ENCODE measurements at places on chromosomes 16 and 17. TPM values are rescaled to one million over a fixed set of nuclear protein-coding genes. Genes with fewer than 3 reads are reported as not detected.

- no peaks in the 10 kb centered on the region for H3K36me3 ChIP-seq
- no peaks in the 10 kb centered on the region for H3K27me3 ChIP-seq
- no peak overlapping the region for H3K27ac ChIP-seq
- H3K4me1 ChIP-seq: no peaks in the 10 kb centered on the region
- no peak for DNase-seq
Measured at GRCh38 chr17:39538866-39539265, 68.9 kb downstream of the NEUROD2 start.

GRCh38 chr17:4509401-4509800 lies 10.7 kb downstream of the SPNS2 start:
- no peaks in the 10 kb centered on the region for H3K36me3 ChIP-seq
- DNase-seq: no peak
- no peaks in the 10 kb centered on the region for H3K4me1 ChIP-seq
- no peak overlapping the region for H3K4me3 ChIP-seq

GRCh38 chr16:58533751-58534470 lies 18.6 kb downstream of the SETD6 start:
- no peaks in the 10 kb centered on the region for H3K27me3 ChIP-seq
- H3K4me3 ChIP-seq: no peak overlapping the region
- no peaks in the 10 kb centered on the region for H3K4me1 ChIP-seq
- H3K27ac ChIP-seq: no peak overlapping the region
- H3K36me3 ChIP-seq: peaks cover 35% of the 10 kb centered on the region

DNA sequence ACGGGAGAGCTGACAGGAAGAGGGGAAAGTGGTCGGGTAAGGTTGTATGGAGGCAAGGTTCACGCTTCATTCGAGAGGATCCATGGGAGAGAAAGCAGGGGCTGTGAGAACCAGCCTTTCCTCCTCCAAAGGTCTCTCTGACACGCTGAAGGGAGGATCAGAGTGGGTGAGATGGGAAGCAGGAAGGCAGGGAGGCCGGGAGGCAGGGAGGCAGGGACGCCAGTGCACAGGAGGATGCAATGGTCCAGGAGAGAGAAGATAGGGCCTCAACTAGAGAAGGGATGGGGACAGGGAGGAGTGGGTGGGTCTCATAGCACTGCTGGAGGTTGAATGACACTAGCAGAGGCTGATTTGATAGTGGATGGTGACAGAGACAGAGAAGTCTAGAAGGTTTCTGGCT lies 54.1 kb downstream of the PIMREG start:
- no peak overlapping the region for H3K4me3 ChIP-seq
- no peak for DNase-seq
- H3K27me3 ChIP-seq: no peaks in the 10 kb centered on the region

GRCh38 chr17:78353834-78354233 lies 6.0 kb downstream of the SOCS3 start:
- no peaks in the 10 kb centered on the region for H3K27me3 ChIP-seq
- no peak overlapping the region for H3K27ac ChIP-seq
- peaks cover 62% of the 10 kb centered on the region for H3K4me1 ChIP-seq
- DNase-seq: no peak

DNA sequence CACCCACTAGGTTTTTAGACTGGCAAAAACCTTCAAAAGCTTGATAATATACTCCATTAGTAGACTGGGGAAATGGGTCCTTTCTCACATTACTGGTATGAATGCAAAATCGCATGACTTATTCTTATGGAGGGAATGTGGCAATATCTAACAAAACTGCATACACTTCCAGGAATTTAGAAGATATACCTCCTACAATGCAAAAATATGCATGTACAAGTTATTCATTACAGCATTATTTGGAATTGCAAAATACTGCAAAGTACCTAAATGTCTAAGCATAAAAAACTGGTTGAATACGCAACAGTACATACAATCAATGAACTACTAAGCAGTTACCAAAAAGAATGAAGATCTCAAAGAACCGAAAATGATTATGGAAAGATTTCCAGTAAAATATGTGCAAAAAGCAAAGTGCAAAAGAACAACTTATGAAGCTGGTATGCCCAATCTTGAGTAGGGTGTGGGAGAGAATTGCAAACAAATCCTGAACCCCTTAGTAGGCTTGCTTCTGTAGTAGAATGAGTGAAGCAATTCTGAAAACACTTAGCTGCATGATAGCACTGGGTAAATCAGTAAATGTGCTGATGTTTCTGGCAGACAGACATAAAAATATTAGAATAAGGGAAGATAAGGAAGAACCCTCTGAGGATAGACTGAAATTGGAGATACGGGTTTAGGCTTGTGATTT lies 180.1 kb downstream of the PARN start:
- no peak overlapping the region for H3K4me3 ChIP-seq
- no peaks in the 10 kb centered on the region for H3K27me3 ChIP-seq
- H3K36me3 ChIP-seq: peaks cover 8% of the 10 kb centered on the region

GRCh38 chr16:58198803-58199411 lies 1.0 kb upstream of the CSNK2A2 start:
- no peaks in the 10 kb centered on the region for H3K27me3 ChIP-seq
- H3K4me1 ChIP-seq: peaks cover 13% of the 10 kb centered on the region
- DNase-seq: no peak
- H3K27ac ChIP-seq: no peak overlapping the region

DNA sequence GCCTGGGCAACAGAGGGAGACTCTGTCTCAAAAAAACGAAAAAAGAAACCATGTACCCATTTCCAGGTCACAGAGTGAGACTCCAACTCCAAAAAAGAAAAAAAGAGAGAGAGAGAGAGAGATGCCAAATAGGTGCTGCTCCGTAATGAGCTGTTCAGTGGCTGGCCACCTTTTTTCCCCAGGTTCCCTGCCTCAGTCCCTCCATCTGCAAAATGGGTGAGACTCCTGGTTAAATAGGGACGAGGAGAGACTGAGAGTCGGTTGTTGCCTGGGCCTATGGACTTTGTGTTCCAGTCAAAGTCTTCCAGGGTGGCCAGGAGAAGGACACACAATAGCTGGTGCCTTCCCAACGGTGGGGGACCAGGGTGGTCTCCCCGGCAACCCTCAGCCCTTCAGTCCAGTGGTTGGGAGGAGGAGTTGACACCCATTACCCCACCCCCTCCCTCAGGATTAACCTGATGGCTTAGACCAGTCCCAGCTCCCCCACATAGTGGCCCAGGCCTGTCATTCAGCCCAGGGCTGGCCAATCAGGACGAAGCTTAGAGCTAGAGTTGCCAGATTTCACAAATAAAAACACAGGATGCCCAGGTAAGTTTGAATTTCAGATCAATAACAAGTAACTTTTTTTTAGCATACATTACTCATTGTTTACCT lies 258.2 kb downstream of the PARN start:
- no peak overlapping the region for H3K27ac ChIP-seq
- H3K4me1 ChIP-seq: peaks cover 18% of the 10 kb centered on the region
- DNase-seq: no peak
- H3K27me3 ChIP-seq: no peaks in the 10 kb centered on the region
- H3K36me3 ChIP-seq: no peaks in the 10 kb centered on the region

- H3K4me1 ChIP-seq: peaks cover 20% of the 10 kb centered on the region
- peak overlapping the region; percentile 41 for H3K27ac ChIP-seq
- H3K4me3 ChIP-seq: peak overlapping the region; percentile 89
- no peaks in the 10 kb centered on the region for H3K27me3 ChIP-seq
- H3K36me3 ChIP-seq: peaks cover 22% of the 10 kb centered on the region
- DNase-seq: no peak
Measured at GRCh38 chr17:75269844-75270217, 1.2 kb downstream of the MIF4GD start.

- DNase-seq: no peak
- no peak overlapping the region for H3K4me3 ChIP-seq
- H3K36me3 ChIP-seq: no peaks in the 10 kb centered on the region
- H3K27ac ChIP-seq: no peak overlapping the region
- H3K27me3 ChIP-seq: no peaks in the 10 kb centered on the region
Measured at GRCh38 chr16:3889059-3889458, 8.5 kb upstream of the CREBBP start.

DNA sequence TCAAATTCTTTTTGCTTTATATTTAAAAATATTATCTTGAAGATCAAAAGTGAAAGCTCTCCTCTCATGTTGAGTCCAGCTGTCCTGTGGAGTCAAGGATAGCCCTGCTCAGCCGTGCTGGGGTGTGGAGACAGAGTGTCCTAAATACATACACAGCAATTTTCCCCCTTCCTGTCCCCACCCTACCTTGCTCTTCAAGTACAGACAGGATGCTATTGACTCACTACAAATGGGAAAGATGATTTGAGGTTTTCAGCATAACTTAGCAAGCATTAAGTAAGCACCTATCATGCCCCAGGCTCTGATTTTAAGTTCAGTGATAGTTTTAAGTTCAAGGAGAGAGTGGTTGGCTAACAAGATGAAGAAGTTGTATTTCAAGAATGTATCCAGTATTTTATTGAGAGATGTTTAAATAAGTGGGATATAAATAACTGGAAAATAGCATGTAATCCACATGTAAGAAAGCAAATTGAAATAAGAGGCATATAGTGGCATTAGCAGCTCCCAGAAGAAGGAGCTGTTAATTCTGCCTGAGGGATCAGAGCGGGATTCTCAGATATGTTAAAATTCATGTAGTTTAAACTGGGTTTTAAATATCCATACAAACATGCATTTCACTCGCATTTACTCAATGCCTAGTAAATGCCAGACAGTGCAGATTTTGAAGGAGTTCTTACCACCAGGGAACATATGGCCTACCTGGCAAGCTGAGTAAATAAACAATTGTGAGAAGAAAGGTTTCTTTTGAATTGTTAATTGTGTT lies 183.5 kb upstream of the ANKFN1 start:
- peak; percentile 26 for DNase-seq
- no peak overlapping the region for H3K27ac ChIP-seq
- no peaks in the 10 kb centered on the region for H3K36me3 ChIP-seq
- H3K4me3 ChIP-seq: no peak overlapping the region

GRCh38 chr17:6018788-6019187 lies 51.4 kb upstream of the WSCD1 start:
- H3K4me1 ChIP-seq: no peaks in the 10 kb centered on the region
- no peaks in the 10 kb centered on the region for H3K27me3 ChIP-seq
- no peak for DNase-seq
- no peak overlapping the region for H3K27ac ChIP-seq
- no peak overlapping the region for H3K4me3 ChIP-seq

DNA sequence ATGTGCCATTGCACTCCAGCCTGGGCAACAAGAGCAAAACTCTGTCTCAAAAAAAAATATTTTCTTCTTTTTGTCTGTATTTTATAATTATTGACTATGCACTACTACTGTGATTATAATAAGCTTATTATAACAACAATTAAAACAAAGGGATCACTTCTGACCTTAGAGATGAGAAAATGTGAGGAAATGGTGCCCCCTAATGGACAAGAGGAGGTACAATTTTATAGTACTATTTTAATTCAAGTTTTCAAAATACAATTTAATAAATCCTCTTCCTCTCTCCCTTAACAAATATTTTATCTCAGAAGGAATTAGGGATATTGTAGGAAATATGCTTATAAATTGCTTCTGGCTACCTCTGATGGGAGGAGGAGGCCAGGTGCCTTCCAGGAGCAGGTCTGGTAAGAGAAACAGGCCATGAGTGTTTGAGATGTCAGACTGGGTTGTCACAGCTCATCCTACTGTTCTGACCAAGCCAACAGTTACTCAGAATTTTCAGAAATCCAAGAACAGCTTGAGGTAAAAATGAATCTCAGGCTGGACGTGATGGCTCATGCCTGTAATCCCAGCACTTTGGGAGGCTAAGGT lies 14.0 kb downstream of the VPS53 start:
- H3K27ac ChIP-seq: peak overlapping the region; percentile 18
- H3K27me3 ChIP-seq: no peaks in the 10 kb centered on the region
- no peak for DNase-seq
- no peaks in the 10 kb centered on the region for H3K4me1 ChIP-seq
- peaks cover 20% of the 10 kb centered on the region for H3K36me3 ChIP-seq

DNA sequence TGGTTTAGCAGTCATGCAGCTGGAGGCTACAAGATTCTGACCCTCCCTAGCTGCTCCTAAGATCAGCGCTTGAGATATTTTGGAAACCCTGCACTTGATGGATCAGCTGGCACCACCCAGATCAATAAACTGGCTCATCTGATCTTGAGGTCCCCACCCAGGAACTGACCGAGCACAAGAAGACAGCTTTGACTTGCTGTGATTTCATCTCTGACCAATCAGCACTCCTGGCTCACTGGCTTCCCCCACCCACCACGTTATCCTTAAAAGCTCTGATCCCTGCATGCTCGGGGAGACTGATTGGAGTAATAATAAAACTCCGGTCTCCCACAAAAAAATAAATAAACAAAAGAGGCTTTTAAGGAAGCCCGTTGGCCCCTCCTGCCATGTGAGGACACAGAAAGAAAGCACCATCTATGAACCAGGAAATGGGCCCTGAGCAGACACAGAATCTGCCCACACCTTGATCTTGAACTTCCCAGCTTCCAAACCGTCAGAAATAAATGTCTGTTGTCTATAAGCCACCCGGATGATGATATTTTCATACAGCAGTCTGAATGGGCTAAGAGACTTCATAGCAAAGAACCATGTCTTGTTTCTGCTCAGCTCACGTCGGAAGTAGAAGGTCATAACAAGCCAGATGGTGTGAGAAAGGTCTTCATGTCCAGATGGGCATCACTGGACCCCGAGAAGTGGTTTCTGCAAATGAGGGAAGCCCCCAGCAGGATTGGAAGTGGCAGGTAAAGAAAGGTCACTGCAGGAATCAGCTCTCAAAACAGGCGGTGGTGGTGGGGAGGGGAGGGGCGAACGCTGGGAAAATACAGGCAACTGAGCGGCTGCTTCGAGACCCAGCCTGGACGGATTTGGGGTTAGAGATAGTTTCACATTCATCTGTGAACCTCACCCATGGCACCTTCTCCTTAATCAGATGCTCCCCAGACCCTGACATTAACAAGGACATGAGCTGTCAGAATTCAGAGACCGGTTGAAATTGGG lies 19.8 kb upstream of the RPH3AL start:
- H3K36me3 ChIP-seq: no peaks in the 10 kb centered on the region
- no peak overlapping the region for H3K4me3 ChIP-seq
- no peaks in the 10 kb centered on the region for H3K27me3 ChIP-seq
- DNase-seq: no peak

DNA sequence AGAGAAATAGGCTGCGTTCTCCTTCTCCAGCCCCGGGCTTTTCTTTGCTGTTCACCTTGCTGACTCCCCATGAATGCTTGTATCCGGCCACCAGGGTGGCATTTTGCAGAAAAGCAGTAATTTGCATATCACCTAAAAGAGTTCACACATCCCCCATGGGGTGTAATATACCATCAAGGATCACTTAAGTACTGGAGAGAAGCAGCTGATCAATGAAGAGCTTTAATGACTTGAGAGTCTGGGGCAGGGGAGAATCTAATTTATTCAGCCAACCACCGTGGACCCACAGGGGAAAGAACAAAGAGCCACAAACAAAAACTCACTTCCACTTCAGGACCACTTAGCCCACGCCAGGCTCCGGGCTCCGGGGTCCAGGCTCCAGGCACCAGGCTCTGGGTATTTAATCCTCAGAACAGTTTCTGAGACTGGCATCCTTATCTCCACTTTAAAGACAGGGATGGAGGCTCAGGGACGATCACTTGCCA lies 33.9 kb upstream of the SEC14L1 start:
- H3K36me3 ChIP-seq: no peaks in the 10 kb centered on the region
- no peak for DNase-seq
- peaks cover 2% of the 10 kb centered on the region for H3K4me1 ChIP-seq
- H3K4me3 ChIP-seq: no peak overlapping the region
- H3K27me3 ChIP-seq: no peaks in the 10 kb centered on the region

GRCh38 chr16:86074651-86075487 lies 175.9 kb downstream of the IRF8 start:
- H3K36me3 ChIP-seq: no peaks in the 10 kb centered on the region
- H3K4me1 ChIP-seq: no peaks in the 10 kb centered on the region
- no peaks in the 10 kb centered on the region for H3K27me3 ChIP-seq
- no peak for DNase-seq

- no peak overlapping the region for H3K4me3 ChIP-seq
- H3K36me3 ChIP-seq: no peaks in the 10 kb centered on the region
Measured at GRCh38 chr17:14731591-14731990, 430.7 kb downstream of the HS3ST3B1 start.

The KRTAP3-1 gene
- polyA plus RNA-seq: not detected

The WSCD1 gene
- not detected for polyA plus RNA-seq

The PRSS33 gene
- not detected for polyA plus RNA-seq

The ADAD2 gene
- polyA plus RNA-seq: not detected

The CCL3 gene
- not detected for polyA plus RNA-seq
